ENCODE measurements at places on chromosomes 2 and 18.

DNA sequence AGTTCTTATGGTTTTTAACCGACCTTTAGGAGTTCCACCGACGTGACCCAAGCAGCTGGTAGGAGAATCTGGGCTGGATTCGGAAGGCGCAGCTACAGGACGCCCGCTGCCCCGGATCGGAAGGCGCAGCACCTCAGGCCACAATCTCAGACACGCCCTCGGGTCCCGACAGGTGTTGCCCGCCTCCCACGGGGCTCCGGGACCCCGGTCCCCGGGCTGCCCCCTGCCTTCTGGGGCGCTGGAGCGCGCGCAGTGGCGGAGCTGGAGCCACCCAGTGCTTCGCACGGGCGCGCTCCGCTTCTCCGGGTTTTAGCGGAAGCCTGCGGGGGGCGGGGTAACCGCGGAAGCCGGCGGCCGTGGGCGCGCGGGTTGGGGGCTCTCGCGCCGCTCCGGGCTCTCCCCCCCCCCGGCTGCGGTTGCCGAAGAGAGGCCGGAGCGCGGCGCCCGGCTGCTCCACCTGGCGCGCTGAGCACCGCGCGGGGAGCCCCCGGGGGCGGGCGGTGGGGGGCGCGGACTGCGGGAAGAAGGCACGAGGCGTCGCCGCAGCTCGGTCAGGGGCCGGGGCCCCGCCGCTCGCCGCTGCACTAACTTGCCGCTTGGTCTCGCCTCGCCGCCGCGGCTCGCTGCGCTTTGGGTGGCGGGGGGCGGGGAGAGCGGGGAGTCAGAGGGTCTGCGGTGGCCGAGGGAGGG is 718.8 kb downstream of the DPP10 start:
- DNase-seq: no peak

GRCh38 chr2:215711471-215712034 is 275.7 kb upstream of the FN1 start:
- no peak for DNase-seq

GRCh38 chr2:194205568-194206227 is 1451.3 kb upstream of the SLC39A10 start:
- no peak for DNase-seq

GRCh38 chr2:157897106-157897971 is 21.2 kb upstream of the ACVR1 start:
- peak; percentile 48 for DNase-seq

- DNase-seq: no peak
Observed at GRCh38 chr2:47429795-47430194, 26.8 kb downstream of the MSH2 start.

DNA sequence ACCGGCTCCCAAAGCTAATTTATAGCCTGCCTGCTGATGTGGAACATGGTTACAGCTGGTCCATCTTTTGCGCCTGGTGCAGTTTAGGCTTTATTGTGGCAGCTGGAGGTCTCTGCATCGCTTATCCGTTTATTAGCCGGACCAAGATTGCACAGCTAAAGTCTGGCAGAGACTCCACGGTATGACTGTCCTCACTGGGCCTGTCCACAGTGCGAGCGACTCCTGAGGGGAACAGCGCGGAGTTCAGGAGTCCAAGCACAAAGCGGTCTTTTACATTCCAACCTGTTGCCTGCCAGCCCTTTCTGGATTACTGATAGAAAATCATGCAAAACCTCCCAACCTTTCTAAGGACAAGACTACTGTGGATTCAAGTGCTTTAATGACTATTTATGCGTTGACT is 51.4 kb downstream of the TMEM178A start:
- no peak for DNase-seq

- DNase-seq: no peak
Observed at GRCh38 chr2:100813527-100813926, 6.4 kb upstream of the NPAS2 start.

DNA sequence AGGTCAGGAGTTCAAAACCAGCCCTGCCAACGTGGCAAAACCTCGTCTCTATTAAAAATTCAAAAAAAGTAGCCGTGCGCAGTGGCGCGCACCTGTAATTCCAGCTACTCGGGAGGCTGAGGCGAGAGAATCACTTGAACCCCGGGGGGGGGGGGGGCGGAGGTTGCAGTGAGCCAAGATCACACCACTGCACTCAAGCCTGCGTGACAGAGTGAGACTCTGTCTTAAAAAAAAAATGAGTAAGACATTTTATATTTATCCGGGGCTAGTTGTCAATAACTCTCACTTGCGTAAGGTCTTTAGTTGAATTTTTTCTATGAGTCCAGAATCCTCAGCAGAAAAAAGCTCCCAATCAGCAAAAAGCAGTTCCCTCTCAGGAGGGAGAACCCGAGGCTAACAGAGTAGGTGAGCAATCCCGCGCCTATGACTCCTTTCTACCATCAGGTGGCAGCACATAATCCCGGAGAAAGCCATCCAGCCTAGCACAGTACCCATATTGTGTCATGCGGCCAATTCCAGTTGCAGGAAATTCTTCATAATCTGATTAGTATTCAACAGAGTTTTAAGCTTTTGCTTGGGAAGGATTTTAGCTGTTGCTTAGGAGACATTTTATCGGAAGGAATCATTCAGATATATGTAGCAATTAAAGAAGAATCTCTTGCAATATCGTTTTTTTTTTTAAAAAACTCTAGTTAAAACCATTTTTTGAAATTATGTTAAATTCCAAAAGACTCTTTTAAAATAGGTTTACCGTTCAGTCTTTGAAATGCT is 11.9 kb upstream of the CRYGA start:
- peak; percentile 66 for DNase-seq

GRCh38 chr2:55843096-55843993 is 80.2 kb downstream of the EFEMP1 start:
- DNase-seq: no peak

GRCh38 chr2:26745609-26746327 is 18.3 kb upstream of the SLC35F6 start:
- DNase-seq: peak; percentile 83

DNA sequence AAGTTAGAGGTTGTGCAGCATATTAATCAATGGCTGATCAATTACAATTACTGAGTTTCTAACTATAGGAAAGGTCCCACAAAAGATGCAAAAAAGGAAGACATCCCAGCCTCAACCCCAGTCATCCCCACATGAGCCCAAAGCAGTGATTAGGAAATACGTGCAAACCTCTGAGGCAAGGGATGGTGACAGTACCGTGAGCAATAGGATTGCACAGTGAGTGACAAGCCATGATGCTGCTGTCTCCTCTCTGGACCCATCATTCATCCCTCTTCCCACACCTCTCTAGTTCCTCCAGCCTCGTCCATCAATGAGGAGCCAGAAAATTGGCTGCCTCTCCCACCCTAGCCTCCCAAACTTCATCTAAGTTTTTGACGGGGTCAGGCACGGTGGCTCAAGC is 4.0 kb upstream of the SLC11A1 start:
- no peak for DNase-seq

GRCh38 chr2:41930807-41931566 is 116.8 kb upstream of the PKDCC start:
- DNase-seq: no peak

GRCh38 chr2:145413261-145414030 is 893.5 kb upstream of the ZEB2 start:
- no peak for DNase-seq

- DNase-seq: no peak
Observed at GRCh38 chr2:239946864-239947728, 78.0 kb downstream of the NDUFA10 start.

DNA sequence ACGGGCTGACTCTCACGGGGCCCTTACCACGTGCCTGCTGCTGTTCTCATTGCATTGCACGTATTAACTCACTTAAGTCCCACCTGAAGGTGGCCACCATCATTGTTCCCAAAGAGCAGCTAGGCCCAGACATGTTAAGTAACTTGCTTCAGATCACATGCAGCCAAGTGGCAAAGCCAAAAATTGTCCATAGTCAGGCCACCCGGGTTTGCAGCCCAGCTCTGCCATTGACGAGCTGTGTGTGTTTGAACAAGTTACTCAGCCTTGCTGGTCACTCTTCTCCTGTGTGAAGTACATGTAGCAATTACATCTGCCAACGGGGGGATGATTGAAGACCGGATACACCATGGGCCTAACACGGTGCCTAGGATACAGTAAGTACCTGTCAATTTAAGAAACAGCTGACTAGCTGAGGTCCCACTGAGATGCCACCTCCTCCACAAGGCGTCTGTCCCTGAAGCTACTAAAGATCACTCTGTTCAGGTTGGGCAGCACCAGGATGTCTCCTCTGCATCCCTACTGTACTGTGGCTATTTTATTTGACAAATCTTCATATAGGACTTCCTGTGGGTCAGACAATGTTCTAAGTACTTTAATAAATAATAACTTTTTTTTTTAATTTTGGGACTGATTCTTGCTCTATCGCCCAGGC is 154.2 kb upstream of the MYCN start:
- no peak for DNase-seq

DNA sequence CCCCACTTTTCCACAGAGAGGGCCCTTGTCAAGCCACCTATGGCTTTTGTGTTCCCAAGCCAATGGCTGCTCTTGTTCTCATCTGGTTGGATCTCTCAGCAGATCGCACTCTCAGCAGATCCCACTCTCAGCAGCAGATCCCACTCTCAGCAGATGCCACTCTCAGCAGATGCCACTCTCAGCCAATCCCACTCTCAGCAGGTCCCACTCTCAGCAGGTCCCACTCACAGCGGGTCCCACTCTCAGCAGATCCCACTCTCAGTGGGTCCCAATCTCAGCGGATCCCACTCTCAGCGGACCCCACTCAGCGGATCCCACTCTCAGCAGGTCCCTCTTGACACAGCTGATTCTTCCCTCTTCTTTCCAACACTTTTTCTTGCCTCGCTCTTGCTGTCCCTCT is 59.3 kb upstream of the MGAT4A start:
- no peak for DNase-seq

DNA sequence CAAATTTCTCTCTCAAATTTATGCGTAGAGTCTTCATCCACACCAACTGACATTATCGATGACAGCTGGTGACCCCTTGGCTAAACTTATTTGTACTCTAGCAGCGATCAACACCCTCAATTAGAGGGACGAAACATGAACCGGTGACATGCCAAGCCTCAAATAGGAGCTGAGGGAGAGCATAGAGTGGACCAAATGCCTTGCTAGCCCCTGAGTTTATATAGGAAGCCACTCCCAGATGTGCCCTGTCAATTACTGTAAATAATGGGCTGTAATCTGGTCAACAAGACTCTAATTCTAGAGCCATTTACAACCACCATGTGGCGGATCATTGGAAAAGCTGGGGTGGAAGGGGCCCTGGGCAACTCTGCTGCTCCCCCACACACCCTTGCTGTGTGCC is 47.6 kb upstream of the FHL2 start:
- no peak for DNase-seq

DNA sequence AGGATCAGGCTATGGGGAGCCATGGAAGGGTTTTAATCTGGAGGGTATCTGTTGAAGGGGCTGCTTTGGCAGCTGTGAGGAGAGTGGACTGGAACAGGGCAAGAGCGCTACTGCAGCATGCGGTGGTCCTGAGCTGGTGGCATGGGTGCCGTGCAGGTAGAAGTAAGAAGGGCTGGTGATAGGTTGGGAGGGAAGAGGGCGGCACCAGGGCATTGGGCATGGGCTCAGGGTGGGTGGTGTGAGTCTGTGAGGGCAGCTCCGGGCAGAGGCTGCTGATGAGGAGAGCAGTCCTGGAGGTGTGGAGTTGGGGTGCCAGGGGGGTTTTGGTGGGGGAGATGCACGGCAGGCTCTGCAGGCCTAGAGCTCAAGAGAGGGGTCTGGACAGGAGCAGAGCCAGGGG is 2.1 kb downstream of the ACTG2 start:
- DNase-seq: no peak

DNA sequence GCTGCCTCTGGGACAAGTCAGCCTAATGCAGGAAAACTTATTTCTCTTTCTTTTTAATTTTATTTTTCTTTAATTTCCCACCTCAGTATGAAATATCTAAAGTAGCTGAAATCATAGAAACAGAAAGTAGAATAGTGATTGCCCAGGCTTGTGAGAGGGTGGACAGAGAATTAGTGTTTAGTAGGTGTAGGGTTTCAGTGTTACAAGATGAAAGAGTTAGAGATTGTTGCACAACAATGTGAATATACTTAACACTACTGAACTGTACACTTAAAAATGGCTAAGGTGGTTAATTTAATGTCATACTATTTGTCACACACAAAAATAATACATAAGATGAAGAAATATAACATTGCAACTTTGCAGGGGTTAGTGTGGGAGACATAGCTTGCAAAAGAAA is 80.8 kb downstream of the NAT8 start:
- DNase-seq: no peak

- DNase-seq: no peak
Observed at GRCh38 chr2:5720426-5720825, 28.2 kb downstream of the SOX11 start.

DNA sequence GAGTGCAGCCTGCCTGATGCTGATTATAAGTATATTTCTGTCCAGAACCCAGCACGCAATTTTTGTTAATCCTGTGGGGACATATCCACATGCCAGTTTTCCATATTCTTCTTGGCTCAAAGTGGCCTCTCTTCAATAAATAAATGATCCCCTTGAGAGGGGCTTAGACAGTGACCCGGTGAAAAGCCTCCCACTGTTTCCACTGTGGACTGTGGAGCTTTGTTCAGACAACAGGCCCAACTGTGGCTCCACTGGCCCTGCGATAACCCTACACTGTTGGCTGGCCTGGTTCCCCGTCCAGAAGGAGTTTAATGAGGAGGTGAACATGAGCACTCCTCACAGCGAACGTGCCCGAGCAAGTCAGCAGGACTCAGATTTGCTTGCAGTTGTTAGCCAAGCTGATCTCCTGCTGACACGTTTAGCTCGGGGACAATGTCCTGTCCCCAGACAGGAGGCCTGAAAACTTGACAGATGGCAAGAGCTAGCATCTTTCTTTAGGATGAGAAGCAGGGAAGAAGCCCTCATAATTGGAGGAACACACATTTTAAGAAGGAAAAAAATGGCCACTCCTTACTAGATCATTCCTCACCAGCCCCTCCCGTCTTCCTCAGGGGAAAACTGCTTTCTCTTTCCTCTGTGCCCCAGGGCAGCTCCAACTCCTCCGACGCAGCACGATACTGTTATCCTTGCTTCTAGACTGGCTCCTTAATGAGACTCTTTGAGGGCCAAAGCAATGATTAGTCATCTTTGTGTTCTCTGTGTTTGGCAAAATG is 20.0 kb upstream of the MTCL1 start:
- DNase-seq: no peak

- DNase-seq: no peak
Observed at GRCh38 chr18:76494231-76495005, 624 bp downstream of the ZNF516 start.

GRCh38 chr18:21745231-21745630 is 4.6 kb downstream of the MIB1 start:
- no peak for DNase-seq

Data from activated naive CD4-positive, alpha-beta T cell treated with anti-CD3 and anti-CD28 coated beads, Interleukin-2, amount 50 U/mL, for 72 hours (primary cell).